ENCODE measurements at places on chromosomes 7 and 10.

DNA sequence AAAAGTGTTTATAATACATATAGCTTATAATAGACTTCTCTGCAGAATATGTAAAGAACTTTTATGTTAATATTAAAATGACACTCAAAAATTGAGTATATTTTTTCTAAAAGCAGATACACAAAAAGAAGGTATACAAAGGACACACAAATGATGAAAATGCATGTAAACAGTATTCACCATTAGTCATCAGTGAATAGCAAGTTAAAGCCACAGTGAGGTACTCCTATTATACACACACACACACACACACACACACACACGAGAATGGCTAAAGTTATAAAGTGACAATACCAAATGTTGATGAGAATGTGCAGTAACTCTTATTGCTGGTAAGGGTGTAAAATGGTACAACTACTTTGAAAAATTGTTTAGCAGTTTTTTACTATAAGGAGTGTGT lies 92.9 kb downstream of the ITGB1 start:
- DNase-seq: no peak

DNA sequence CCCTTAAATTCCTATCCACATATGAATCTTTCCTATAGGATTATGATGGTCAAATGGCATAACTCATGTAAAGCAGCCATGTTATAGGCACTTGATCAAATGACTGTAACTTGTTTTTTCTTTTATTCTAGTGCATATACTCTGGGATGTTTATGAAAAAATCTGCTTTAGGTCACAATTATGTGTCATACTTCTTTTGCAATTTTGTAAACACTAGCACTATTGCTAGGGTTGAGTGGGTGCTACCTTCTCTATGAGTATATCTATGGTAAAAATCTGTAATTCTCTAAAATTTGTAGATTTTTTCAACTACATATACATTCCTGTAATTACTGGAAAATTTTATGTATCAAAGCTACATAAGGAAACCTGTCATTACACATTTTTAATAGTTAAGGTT lies 50.0 kb downstream of the HGF start:
- no peak for DNase-seq

DNA sequence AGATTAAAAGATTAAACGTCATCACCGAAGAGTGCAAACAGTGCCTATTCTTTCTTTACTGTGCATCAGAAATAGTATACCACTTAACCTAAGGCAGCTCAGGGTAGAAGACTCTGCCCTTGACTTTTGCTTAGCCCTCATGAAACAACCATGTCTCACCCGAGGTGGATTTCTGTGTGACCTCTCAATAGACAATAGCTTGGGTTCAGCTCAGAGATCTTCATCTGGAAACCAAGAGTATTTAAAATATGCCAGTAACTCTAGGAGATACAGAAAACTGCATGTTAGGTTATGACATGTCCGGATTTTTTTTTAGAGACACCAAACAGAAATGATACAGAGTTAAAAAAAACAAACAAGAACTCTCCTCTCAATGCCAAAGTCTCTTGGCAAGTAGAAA lies 75.8 kb downstream of the JAZF1 start:
- no peak for DNase-seq

DNA sequence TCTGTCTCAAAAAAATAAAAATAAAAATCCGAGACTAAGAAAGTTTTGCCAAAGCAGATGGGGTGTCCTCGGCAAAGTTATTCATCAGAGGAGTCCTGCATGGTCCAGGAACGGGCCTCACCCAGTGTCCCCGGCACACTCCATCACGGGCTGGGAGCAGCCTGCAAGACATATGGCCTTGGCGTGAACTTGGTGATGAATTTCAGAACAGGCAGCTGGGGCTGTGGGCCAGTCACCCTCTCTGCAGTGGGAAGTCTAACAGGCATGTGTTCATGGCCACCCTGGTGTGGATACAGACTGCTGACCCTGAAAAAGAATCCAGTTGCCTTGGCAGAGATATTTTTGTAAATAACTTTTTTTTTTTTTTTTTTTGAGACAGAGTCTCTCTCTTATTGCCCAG lies 34.7 kb downstream of the NPTX2 start:
- DNase-seq: no peak

DNA sequence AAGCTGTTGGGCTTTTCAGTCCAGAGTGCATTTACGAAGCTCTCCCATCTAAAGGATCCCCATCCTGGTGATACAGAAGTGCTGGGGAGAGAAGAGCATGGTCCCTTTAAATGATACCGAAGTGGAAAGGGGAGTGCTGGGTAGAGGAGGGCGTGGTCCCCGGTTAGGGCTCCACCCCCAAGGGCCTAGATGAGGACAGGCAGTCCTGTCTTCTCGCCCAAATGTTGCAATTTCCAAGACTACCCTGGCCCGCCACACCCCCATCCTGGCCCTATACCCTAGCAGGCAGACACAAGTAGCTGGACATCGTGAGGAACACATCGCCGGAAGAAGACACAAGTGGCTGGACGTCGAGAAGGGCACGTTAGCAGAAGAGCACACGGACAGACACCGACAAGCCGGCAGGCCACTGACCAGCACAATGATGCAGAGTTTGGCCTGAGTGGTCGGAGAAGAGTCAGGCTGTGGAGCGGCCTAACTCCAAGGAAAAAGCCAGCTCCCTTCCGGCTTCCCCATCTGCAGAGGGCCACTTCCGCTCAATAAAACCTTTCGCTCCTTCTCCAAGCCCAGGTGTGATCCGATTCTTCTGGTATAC lies 439.5 kb upstream of the NRP1 start:
- no peak for DNase-seq

DNA sequence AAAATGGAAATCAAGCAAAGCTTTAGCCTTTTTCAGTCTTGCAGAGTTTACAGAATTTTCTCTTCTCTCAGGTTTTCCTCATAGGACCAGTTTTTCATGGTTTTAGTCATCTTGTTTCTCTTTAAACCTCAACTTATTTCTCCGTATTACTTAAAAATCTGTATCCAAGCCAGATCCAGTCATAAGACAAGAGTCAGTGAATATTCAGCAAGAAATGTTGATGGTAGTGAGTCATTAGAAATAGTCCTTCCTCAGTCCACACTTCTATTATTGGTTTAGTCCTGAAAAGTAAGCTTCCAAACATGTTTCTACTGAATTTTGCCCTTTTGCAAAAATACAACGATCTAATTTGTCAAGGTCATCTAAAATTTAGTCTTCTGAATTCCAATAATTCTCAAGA lies 107.0 kb downstream of the VIM start:
- no peak for DNase-seq

DNA sequence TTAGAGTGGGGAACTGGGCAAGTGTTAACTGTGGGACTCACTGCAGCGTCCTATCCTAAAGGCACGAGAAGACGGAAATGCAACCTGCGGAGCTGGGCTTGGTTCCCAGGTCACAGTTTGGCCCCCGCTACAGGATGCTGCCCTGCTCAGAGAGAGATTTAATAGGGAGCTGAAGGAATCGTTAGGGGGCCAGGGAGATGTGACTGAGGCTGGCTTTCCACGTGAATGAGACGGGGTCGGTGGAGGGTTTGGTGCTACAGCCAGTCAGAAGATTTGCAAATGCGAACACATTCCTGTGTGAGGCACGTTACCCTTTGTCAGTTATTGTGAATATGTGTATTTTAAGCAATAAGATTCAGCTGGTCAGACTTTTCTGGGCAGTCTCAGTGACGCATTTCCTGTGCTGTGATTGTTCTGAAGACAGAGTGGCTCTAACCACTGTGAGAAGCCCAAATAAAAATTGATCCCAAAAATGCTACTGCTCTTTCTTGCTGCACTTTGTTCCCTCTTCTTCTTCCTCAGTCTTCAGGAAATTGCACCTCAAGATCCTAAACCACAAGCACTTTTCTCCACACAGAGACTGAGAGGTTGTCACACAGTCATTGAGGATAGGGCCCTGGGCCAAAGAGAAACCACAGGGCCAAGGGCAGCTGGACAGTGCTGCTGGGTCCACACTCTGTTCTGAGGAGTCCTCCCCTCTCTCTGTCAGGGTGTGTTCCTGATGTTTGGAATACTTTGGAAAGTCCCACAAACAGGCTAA lies 21.2 kb downstream of the CYP17A1 start:
- DNase-seq: no peak
